ENCODE measurements at places on chromosomes 5 and 9. TPM values are rescaled to one million over a fixed set of nuclear protein-coding genes. Genes with fewer than 3 reads are reported as not detected.

GRCh38 chr5:19492861-19493260, 495.1 kb downstream of the CDH18 start:
- no peak for DNase-seq

- peak; percentile 19 for DNase-seq
Measured at GRCh38 chr5:177339107-177339638, 12.3 kb downstream of the LMAN2 start.

DNA sequence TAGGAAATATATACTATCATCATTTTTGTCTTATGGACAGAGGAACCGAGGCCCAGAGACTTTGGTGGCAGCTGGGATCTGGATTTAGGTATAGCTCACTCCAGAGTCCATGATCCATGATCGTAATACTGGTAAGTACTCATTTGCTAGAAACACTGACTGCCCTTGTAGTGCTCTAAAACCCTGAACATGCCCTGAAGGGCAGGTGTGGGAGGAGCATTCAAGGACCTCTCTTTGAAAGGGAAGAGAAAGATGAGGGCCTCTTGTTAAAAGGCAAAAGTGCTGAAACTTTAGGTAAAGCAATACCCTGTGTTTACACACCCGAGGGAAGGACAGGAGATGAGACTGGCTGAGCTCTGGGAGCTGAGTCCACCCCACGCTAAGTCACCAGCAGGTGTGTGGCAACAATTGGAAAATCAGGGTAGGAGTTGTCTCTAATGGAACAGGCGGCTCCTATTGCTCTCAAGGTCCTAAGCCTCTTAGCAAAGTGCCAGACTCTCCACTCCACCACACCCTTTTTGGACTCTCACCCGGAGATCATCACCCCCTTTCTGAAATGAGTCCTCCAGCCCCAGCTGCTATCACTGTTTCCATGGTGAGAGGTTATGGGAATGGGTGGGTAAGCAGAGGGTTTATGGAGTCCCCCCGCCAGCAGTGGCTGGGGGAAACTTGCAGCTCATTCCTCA, 34.8 kb downstream of the TRPC7 start:
- no peak for DNase-seq

DNA sequence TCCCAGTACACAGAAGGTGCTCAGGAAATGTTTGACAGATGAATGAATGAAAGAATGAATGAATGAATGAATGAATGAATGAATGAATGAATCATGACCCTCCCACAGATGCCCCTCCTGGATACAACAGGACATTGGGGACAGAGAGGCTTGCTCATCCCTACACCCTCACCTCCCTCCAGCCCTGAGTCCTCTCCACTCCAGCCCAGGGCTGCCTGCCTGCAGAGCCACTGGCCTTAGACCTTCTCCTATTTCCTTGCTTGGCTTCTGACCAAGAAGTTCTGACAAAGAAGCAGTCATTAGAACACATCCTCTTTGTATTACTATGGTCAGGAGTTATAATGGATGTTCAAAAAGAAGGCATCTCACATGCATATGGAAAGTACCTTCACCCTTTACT, 240.7 kb upstream of the DAPK1 start:
- no peak for DNase-seq

DNA sequence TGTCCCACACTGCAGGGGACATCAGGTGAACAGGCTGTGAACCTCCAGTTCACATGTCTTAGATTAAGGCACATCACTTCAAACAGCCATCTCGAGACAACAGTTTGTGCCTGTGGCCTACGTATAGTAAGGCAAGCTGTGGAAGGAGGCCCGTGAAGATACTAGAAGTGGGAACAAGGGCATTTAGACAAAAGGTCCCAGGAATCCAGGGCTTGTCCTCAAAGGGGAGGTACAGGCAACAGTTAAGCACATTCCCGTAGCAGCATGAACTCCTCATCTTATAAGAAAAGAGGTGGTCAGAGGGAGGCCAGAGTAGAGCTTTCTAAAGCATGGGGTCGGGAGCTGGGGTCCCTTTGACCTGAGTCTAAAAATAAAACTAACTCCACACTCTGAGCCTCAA, 122.5 kb upstream of the TRPM3 start:
- no peak for DNase-seq

- DNase-seq, result no peak
Measured at GRCh38 chr5:174455301-174455700, 269.1 kb upstream of the MSX2 start.

GRCh38 chr9:115601434-115601833, 483.5 kb upstream of the TNC start:
- DNase-seq, result no peak

- DNase-seq, result no peak
Measured at GRCh38 chr9:79325501-79325900, 246.3 kb upstream of the TLE4 start.

DNA sequence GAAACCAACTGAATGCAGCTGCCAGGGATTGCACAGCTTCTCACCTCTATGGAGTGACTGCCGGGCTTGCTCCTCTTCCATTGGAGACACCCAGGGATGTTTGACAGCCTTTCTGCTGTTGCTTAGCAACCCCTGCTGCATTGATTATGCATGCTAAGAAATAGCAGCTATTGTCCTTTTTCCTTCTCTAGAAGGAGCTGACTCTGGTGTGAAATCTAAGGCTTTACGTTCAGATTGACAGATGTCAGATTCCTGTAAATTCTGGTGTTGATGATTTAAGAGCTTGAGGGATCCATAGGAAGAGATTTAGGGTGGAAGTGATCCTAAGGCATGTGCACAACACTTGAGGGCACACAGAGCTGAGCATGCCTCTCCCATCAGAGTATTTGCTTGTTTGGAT, 267.7 kb downstream of the NTRK2 start:
- peak; percentile 73 for DNase-seq

Gene CCDC171
- 1.1 TPM for total RNA-seq

Gene HTR4
- not detected for total RNA-seq

- DNase-seq, result no peak
Measured at GRCh38 chr9:104858271-104858670, 69.7 kb downstream of the ABCA1 start.

- peak; percentile 81 for DNase-seq
Measured at GRCh38 chr9:119556129-119556875, 187.1 kb upstream of the BRINP1 start.

DNA sequence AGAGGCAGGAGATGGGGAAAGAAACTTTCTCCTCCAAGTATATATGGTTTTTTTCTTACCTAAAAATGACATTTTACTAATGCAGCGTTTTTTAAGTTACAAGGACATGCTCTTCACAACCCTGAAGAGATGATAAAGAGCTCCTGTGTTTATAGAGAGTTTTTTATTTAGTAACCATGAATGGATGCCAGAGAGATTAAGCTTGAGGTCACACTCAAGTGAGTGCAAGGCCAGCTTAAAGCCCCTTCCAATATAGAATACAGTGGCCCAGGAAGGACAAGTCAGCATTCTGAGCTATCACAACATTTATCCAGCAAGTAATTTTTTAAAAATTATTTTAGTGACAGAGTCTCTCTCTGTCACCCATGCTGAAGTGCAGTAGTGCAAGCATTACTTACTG, 6.7 kb upstream of the HAVCR2 start:
- DNase-seq, result no peak

Gene FBXO10
- 13.3 TPM for total RNA-seq

DNA sequence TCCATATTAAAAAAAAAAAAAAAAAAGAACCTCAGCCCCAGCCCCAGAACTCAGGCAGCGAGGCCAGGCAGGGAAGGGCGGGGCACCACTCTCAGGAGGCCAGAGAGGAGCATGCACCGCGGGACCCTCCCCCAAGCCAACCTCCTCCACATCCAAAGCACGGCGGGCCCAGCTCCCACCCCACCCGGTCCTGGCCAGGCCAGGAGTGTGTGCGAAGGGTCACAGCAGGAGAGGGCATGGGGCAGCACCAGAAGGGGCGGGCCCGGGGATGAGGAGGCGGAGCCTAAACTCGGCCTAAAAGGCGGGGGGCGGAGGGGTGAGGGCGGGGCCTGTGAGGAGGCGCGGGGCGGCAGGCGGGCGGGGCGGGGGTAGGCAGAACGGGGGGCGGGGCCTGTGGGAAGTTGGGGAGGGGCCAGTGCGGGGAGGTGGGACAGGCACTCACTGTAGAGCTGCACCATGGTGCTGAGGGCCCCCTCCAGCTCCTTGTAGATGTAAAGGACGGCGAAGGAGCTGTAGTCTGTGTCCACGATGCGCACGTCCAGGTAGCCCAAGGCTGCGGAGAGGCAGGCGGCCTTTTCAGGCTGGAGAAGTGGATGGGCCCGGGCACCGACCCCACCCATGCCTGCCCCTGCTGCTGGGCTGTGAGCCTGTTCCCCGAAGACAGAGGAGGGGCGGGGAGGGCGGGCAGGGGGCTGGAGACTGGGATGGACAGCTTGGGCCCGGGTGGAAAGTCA, 1.2 kb downstream of the LCN15 start:
- peak; percentile 99 for DNase-seq

- DNase-seq, result no peak
Measured at GRCh38 chr5:80990971-80991370, 30.8 kb downstream of the RASGRF2 start.

- DNase-seq, result no peak
Measured at GRCh38 chr5:127696683-127697082, 6.5 kb upstream of the CCDC192 start.

DNA sequence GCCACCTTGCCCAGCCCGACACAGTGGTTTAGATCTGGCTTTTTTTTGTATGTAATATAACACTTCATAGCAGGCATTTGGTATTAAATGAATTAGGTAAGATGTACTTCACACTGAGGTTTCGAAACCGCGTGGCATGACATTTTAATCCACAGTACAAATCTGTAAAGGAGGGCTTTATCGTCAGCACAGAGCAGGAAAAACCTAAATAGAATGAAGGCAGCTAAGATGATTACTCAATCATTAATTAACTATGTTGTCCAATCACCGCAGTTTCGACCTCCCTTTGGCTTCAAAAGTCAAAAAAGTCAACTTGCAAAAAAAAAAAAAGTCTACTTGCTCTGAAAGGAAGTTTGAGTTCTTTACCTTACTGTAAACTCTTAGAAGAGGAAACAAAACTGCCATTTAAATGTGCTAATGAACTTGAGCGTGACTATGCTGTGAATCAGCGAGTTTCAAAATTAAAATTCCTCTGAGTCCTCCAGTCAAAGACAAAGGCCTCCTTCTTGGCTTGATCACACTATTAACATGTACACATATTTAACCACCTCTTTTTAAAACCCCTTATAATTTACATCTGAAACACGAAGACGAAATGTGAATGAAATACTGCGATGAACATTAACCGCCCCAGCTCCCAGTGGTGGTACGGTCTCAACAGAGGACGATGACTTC, 698 bp upstream of the SEC24A start:
- peak; percentile 19 for DNase-seq

GRCh38 chr5:132752581-132753125, 5.4 kb downstream of the CCNI2 start:
- DNase-seq, result no peak

DNA sequence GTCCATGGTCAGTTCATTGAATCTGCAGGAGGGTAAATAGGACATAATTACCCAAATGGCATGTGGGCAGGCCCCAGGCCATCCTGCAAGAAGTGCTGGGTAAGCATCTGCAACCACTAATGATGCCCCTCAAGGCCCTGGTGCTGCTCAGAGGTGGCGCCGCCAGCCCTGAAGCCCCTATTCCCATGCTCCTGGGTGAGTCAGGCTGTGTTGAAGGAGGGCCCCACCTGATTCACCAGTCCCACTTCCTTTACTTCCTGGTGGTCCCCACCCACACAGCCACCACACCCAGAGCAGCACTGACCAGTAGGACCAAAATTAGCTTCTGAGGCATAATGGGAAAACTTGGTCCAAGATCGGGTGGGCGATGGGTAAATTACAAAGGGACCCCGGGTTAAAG, 120.4 kb upstream of the SPRY4 start:
- no peak for DNase-seq

GRCh38 chr5:132446621-132447020, 44.0 kb downstream of the IRF1 start:
- DNase-seq, result no peak

DNA sequence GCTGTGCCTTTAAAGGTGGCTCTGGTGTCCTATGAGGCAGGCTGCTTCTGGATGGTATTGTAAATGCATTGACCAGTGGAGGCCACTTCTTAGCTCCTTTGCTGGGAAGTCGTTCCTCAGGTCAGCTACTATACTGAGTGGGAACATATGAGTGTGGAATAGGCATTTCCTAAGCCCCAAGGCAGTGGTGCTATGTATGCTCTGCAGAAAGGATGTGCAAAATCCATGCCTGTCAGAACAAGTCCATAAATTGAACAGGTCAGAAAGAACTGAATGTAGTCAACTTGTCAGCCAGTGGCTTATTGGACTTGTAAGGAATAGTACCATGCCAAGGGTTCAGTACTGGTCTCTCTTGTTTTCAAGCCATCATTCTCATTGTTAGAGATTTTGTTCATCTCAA, 216.4 kb downstream of the CDH10 start:
- DNase-seq, result no peak

GRCh38 chr9:126159430-126160060, 167.1 kb upstream of the MVB12B start:
- DNase-seq, result peak; percentile 17

GRCh38 chr9:134518004-134518606, 123.5 kb upstream of the COL5A1 start:
- peak; percentile 88 for DNase-seq

- no peak for DNase-seq
Measured at GRCh38 chr9:16540743-16541613, 329.5 kb downstream of the BNC2 start.

- DNase-seq, result no peak
Measured at GRCh38 chr5:8700671-8701070, 831.7 kb downstream of the MTRR start.

DNA sequence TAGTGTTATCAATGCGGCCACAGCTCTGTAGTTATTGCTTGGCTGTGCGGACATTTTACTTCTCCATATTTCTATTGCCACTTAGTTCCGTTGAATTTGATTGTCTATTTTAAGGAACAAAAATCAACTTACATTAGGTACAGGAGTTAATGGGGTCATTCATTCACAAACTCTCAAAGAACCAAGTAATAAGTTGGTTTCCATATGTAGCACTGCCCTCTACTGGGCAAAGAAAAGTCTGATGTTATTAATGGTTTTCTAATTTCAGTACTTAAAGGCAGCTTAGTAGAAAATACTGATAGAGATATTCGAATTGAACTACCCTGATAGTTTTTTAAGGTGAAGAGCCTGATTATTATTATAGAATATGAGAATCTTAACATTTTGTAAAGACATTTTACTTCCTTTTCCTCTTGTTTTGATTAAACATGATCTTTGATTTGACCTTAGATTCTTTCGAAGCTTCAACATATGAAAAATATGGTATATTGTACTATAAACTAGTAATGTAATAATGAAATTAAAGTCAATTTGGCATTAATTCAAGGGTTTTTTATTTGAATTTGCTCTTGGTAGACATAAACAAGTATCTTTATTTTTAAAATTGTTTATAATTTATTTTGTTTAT, 119.5 kb upstream of the CTNND2 start:
- DNase-seq, result peak; percentile 19

Gene SKIC3
- 81.5 TPM for total RNA-seq

GRCh38 chr5:40384782-40385390, 294.8 kb upstream of the PTGER4 start:
- DNase-seq, result no peak

GRCh38 chr5:154189819-154190594, 526 bp upstream of the GALNT10 start:
- DNase-seq, result peak; percentile 96

Gene SEMA6A
- 207 TPM for total RNA-seq

GRCh38 chr5:167352801-167353200, 938.6 kb upstream of the WWC1 start:
- DNase-seq, result no peak

Measured in H7 (cell line).